ENCODE measurements at places on chromosomes 2 and 18. TPM values are rescaled to one million over a fixed set of nuclear protein-coding genes. Genes with fewer than 3 reads are reported as not detected.

STK16 gene
- total RNA-seq = 33.9 TPM

CPO gene
- total RNA-seq = 0.17 TPM

DYNAP gene
- total RNA-seq = not detected

LCT gene
- total RNA-seq = under 0.01 TPM

SLC11A1 gene
- 0.33 TPM for total RNA-seq

PRSS56 gene
- not detected for total RNA-seq

KCMF1 gene
- total RNA-seq = 74.6 TPM

DOK6 gene
- total RNA-seq = 5.6 TPM

NDC80 gene
- 1.7 TPM for total RNA-seq

MOCOS gene
- total RNA-seq = 5.5 TPM

CACNB4 gene
- total RNA-seq = 1.2 TPM

ALPP gene
- total RNA-seq = under 0.01 TPM

SLC25A52 gene
- total RNA-seq = 0.17 TPM

CEBPZ gene
- total RNA-seq = 54.0 TPM

PARD6G gene
- total RNA-seq = 5.8 TPM

HRH4 gene
- total RNA-seq = under 0.01 TPM

DSG4 gene
- not detected for total RNA-seq

CABYR gene
- total RNA-seq = 7.7 TPM

ZNF532 gene
- total RNA-seq = 51.4 TPM

WIPF1 gene
- 40.3 TPM for total RNA-seq

FEV gene
- total RNA-seq = under 0.01 TPM

TCF7L1 gene
- total RNA-seq = 2.5 TPM

CCT7 gene
- 411 TPM for total RNA-seq

IL1B gene
- total RNA-seq = 0.15 TPM

STPG4 gene
- total RNA-seq = 0.17 TPM
